ENCODE measurements at places on chromosomes 12 and 14.

DNA sequence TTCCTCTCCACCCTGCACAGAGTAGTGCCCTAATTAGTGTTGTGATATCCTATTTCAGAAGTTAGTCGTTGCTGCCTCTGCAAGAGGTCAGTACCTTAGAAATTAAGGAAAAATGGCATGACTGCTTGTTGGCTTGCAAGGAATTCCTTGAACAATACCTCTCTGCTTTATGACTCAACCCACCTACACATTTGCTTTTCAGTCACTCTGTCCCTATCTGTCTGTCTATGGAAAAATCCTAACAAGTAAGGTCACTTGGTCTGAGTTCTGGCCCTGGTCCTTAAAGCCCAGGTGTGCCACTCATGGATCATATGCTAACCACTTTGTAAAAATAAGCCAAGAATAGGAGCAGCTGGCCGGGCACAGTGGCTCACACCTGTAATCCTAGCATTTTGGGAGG, 116.4 kb upstream of the ATF1 start:
- no peak for DNase-seq

DNA sequence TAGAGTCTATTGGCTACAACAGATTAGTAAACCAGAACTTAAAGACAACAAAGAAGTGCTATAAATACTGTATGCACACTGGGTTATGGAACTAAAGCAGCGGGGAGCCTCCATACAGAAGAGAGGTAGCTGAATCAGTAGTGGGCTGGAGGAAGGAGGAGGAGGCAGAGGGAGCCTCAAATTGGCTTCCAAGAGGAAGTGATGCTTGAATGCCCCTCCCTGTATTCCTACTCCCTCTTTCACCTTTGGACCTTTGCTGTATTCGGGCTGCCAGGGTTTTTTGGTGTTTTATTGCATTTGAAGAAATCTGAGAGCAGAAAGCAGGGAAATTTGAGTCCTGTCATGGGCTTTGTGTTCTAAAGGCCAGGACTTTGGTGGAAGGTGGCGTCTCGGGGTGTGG, 104.0 kb upstream of the PTPRB start:
- no peak for DNase-seq

DNA sequence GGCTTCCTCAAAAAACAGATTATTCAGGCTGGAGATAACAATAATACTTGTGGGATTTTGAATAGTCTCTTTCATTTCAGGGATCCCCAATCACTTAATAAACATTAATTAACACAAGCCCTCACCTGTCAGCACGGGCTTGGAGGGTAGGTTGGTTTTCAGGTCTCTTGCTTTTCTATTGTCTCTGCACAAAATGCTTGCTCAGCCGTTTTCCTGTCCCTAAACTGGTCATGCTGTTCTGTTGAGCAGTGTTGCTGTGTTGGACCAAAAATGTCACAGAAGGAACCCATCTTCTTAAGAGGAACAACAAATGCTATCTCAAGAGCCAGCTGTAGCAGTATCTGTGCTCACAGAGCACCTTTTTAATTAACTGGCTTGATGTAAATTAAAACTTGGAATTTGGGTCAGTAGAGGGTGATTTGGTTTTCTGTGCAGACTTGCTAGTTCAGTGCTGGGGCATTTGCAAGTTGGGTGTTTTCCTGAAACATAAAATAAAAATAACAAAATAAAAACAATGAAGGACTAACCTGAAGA, 231.8 kb upstream of the CRY1 start:
- no peak for DNase-seq

DNA sequence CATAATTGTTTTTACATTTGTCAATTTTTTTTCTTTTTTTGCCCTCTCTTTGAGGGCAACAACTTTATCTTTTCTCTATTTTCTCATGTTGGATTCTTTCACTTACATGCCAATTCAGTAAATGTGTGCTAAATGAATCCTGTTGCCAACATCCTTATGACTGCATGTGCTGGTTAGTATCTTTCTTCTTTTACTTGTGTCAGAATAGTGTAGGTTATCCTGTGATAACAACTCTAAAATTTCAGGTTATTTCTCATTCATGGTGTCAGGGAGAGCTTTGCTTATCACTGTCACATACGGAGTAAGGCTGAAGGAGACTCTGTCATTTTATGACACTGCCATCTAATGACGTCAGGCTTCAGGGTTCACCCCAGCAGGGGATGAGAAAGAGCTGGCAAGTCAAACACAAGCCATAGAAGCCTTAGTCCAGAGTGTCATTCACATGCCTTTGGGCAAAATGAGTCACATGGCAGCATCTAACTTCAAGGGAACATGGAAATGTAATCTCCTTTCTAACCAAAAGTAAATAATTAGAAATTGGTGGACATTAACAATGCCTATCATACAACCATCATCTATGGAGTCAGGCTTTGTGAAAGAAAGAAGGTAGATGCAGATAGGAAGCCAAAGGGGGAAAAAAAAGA, 242.5 kb upstream of the ATP2B1 start:
- no peak for DNase-seq

DNA sequence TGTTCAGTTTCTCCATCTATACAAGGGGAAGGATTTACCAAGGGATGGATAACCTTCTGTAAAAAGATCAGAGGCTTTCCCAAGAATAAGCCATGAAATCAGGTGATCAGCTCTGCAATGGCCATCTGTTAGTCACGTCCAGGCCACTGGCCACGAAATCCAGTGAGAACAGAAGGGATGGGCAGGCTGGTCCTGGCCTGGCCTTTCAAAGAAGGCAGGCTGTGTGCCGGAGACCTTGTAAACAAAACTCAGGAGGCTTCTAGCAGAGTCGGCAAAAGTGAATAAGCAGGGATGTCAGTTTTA, 68.5 kb downstream of the RNF34 start:
- no peak for DNase-seq

- no peak for DNase-seq
Measured at GRCh38 chr12:6058481-6059161, 65.8 kb downstream of the VWF start.

DNA sequence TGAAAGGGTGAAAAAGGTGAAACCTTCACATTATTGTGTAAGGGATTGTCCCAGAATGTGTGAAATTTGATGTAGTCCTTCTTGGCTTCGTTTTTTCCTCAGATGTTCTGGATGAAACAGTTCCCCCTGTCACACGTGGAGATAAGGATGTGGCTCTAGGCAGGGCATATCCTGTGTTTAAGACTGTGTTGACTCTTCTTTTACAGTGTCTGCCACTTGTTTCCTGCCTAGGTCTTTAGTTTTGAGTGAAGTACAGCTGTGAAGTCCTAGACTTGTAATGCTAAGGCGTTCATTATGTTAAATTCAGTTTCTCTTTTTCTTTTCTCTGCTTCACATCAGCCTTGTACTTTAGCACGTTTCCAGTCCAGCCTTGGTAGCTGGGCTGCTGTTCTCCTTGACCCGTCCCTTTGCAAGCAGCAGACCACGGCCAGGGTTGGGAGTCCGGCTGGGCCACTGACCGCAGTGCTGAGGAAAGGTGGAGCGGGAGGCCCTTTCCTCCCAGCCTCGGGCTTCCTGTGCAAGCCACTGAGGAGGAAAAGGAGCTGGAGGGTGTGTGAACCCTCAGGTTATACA, 59.1 kb downstream of the RASSF3 start:
- DNase-seq = peak; percentile 73

DNA sequence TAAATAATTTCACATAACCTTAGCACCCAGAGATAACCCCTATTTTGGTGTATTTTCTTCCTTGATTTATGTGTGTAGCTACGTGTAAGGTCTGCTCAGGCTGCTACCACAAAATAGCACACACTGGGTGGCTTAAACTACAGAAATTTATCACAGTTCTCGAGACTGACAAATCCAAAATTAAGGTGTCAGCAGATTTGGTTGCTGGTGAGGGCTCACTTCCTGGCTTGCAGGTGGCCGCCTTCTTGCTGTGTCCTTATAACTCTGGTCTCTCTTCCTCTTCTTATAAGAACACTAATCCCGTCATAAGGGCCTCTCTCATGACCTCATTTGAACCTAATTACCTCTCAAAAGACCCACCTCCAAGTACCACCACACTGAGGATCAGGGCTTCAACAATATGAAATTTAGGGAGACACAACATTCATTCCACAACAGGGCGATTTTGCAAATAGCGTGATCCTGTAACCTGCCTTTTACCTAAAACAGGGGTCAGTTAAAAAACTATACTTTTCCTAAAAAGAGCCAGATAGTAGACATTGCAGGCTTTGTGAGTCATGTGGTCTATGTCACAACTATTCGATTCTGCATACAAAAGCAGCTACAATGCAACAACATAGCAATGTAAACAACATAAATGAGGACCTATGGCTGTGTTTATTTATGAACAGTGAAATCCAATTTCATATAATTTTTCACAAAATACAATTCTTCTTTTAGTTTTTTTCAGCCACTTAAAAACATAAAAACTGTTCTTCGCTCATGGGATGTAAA, 371.7 kb downstream of the DPF3 start:
- DNase-seq = no peak

DNA sequence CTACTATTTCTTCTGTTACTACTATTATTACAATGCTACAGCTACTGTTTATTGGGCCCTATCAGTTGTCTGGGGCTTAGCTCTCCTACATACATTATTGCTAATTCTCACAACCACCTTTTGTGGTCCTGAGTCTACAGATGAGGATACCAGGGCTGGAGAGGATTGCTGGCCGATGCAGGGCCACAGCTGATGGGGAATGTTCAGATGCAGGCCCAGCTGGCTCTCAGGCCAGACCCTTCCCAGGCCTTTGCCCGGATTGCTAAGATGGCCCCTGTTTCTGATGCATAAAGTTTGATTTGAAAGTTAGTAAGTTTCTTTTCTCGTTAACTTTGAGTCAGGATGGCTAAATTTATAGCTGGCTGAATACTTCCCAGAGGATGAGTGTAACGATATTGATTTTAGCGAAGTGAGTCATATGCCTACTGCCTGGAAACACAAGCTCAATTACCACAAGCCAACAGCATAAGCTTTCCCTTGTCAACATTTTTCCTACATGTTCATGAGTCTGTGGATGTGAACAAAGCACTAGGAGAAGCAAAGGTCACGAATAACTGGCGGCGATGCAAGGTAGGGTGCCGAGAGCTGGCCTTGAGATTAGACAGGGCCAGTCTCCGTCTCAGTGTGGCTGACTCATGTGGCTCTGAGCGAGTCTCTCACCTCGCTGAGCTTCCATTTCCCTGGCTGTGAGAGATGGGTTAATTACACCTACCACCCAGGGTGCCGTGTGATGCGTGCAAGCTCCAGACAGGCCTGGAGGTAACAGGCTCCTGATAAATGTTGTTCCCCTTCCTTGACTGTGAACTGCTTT, 111.0 kb downstream of the BEGAIN start:
- DNase-seq = no peak

GRCh38 chr14:56664811-56665421, 85.3 kb downstream of the TMEM260 start:
- DNase-seq = no peak

- DNase-seq = no peak
Measured at GRCh38 chr12:21642707-21643389, 14.8 kb downstream of the LDHB start.

DNA sequence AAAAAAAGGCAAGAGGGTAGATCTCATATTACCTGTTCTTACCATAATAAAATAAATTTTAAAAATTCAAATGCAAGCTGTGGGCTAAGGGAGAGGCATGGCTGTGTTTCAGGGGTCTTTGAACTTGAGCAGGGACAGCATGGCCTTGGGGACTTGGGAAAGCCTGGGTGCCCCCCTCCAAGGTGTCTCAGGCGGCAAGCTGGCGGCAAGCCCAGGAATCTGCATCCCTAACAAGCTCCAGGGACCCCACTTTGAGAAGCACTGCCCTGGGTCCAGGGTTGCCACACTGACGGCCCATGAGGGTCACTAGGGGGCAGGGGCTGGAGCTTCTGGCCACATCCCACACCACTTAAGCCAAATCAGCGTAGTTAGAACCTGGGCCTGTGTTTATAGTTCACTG, 193.8 kb downstream of the SLC15A4 start:
- DNase-seq = no peak

DNA sequence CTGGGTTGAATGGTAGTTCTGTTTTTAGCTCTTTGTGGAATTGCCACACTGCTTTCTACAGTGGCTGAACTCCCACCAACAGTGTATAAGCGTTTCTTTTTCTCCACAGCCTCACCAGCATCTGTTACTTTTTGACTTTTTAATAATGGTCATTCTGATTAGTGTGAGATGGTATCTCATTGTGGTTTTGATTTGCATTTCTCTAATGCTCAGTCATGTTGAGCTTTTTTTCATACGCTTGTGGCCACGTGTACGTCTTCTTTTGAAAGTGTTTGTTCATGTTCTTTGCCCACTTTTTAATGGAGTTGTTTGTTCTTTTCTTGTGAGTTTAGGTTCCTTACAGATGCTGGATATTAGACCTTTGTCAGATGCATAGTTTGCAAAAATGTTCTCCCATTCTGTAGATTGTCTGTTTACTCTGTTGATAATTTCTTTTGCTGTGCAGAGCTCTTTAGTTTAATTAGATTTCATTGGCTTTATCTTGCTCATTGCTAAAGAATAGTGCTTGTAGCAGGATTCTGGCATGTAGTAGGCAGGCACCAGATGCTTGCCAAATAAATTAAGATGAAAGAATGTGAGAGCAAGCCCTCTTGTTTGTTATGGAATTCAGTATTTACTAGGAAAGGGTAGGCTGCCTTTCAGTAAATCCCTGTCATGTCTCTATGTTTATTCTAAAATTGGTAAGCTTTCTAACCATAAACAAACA, 86.8 kb downstream of the PDE3A start:
- DNase-seq = no peak

DNA sequence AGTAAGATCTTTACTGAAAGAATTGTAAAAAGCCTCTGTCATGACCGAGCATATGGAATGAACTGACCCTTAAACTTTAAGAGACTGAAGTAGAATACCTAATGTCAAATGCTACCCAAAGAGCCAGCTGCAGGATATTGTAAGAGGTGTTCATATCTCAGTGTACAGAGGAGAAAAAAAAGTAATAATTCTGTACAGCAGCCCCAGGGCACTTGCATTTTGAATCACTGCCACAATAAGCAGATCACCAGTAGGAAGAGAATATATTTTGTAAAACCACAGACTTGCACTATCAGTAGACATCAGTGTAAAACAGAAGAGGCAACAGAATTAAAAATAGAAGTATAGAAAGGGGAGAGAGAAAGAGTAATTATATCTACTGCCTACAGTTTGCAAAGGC, 162.6 kb downstream of the PPFIA2 start:
- no peak for DNase-seq

DNA sequence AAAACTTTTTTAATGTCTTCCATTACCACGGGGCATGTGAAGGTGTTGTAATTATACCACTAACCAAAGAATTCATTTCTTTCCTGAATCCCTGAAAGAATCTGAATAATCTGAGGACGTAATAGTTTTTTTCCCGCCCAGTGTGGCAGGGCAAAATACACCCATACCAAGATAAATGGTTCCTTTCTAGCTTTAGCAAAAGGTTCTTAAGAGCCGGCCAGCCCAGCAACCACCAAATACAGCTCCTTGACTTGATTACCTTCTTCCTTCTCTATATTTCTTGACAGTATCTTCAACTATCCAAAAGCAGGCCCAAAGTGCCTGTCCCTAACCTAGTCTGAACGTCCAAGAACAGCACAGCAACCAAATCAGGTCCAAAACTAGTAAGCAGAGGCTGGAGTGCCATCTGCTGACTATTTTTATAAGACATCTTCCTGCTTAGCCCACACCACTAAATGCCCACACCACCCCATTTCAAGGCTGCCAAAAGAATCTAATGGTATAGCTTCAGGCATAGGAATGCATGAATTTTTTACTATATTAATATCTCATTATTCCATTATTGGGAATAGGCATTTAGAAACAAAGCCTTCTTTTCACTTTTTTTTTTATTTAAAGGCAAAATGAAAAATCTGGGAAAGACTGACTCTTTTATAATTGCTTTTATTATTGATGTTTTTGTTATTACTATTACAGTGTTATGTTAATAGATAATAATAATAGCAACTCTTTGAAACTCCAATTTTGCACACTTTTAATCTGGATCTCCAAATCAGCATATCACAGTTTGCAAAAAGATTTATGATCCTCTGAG, 524.4 kb downstream of the MED13L start:
- DNase-seq = peak; percentile 56

All from NAMALWA (cell line).